ENCODE measurements at places on chromosomes 13 and 19.

GRCh38 chr13:47252627-47253026 lies 355.8 kb upstream of the HTR2A start:
- DNase-seq, result no peak

DNA sequence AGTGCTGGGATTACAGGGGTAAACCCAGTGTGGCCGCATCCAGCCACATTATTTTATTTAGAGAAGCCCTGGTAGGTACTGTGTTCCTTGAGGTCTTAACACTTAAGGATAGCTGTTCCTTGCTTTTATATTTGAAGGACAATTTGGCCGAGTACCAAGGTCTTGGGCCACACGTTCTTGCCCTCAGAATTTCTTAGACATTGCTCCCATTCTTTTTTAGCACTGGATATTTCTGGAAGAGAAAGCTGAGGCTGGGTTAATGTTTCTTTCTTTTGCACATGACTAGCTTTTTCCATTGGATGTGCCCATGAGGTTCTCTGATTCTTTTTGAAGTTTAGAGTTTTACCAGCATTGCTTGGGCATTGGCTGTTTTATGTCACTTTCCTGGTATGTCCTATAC lies 5.5 kb upstream of the RNF113B start:
- DNase-seq, result no peak

- DNase-seq, result no peak
Observed at GRCh38 chr13:46182491-46182877, 507 bp upstream of the LCP1 start.

- no peak for DNase-seq
Observed at GRCh38 chr19:30457484-30457883, 85.3 kb downstream of the ZNF536 start.

DNA sequence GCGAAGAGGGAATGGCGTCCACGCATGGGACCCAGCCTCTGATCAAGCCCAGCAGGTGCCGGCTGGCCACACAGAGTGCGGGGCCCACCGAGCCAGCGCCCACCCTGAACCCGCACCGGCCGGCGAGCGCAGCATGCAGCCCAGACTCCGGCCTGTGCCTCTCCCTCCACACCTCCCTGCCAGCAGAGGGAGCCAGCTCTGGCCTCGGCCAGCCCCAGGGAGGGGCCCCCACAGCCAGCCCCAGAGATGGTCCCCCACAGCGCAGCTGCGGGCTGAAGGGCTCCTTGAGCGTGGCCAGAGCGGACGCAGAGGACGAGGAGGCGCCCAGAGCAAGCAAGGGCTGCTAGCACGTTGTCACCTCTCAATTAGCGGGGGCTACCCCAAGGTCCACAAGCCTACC lies 904.5 kb downstream of the SLITRK6 start:
- no peak for DNase-seq

- peak; percentile 17 for DNase-seq
Observed at GRCh38 chr19:54418030-54418929, 3.0 kb downstream of the TTYH1 start.

DNA sequence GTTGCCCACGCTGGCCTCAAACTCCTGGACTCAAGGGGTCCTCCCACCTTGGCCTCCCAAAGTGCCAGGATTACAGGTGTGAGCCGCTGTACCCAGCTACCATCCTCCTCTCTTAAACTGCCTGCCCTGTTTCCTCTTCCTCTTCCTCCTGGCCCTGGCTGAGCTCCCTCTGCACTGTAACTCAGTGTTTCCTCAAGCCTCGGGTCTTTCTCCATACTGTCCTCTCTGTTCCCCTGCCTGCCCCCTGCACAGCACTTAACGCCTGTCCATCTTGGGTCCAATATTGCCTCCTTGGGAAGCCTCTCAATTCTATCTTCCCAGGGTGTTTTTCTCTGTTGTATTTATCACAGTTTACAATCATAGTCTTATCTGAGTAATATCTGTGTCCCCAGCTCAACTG lies 6.1 kb downstream of the LIPE start:
- no peak for DNase-seq

GRCh38 chr13:59354665-59355369 lies 808.9 kb downstream of the DIAPH3 start:
- DNase-seq, result no peak

GRCh38 chr13:33697926-33698325 lies 120.0 kb upstream of the RFC3 start:
- DNase-seq, result no peak

DNA sequence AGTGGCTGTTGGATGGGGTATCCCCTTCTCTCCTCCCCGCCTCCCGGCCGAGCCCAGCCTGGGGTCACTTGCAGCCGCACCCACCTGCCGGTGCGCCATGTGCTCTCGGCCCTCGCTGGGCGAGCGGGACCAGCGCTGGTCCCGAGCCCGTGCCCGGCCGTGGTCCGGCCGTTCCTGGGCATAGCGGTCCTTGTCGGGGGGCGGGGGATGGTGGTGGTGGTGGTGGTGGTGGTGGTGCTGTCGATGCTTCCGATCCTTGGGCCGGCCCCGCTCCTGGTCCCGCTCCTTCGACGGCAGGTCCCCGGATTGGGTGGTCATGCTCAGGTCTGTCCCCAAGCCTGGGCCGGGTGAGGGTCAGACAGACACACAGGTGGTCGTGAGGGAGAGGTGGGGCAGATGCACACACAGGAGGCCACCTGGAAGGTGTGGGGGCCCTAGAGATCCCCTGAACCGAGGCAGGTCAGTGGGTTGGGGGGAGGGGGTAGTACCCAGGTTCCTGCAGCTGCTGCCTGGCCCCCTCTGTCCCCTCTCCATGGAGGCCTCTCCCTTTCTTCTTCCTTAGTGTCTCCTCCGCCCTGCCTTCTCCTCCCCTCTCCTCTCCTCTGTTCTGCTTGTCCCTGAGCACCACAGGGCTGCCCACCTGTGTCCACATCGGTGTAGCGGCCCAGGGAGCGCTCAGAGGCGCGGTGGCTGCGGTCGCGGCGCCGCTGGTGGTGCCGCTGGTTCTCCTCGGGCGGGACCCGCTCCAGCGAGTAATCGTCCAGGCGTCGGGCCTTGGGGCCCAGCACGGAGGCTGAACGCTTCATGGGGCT lies 58.7 kb downstream of the IER2 start:
- no peak for DNase-seq

Measured in CD4-positive, alpha-beta T cell treated with Interleukin-4 for 1 hour (primary cell).